ENCODE measurements at places on chromosomes 2 and 18.
A peak's percentile ranks its signal among the peaks of the same experiment; 100 is the strongest.

GRCh38 chr2:12867631-12868287 is 151.0 kb downstream of the TRIB2 start:
- H3K36me3 ChIP-seq, result no peaks in the 10 kb centered on the region
- no peak overlapping the region for H3K27ac ChIP-seq
- no peak overlapping the region for H3K4me3 ChIP-seq
- H3K27me3 ChIP-seq, result no peaks in the 10 kb centered on the region
- no peaks in the 10 kb centered on the region for H3K4me1 ChIP-seq

DNA sequence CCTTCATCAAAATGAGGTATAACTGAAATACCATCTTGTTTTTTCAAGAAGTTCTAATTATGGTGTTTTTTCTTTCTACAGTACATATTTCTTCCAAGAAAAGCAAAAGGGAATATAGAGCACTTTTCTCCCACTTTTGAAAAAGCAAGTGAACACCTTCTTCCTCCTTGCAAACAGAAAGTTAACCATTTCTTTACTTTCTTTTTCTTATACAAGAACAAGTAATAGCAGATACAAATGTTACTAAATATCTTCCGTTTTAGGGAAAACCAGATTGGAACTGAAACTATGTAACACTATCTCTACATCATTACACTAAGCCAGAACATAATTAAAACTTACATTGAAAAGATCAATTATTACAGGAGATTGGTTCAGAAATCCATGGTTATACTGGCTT is 44.0 kb downstream of the COBLL1 start:
- no peaks in the 10 kb centered on the region for H3K4me1 ChIP-seq
- H3K36me3 ChIP-seq, result no peaks in the 10 kb centered on the region
- H3K27me3 ChIP-seq, result no peaks in the 10 kb centered on the region
- no peak overlapping the region for H3K4me3 ChIP-seq
- no peak for DNase-seq

DNA sequence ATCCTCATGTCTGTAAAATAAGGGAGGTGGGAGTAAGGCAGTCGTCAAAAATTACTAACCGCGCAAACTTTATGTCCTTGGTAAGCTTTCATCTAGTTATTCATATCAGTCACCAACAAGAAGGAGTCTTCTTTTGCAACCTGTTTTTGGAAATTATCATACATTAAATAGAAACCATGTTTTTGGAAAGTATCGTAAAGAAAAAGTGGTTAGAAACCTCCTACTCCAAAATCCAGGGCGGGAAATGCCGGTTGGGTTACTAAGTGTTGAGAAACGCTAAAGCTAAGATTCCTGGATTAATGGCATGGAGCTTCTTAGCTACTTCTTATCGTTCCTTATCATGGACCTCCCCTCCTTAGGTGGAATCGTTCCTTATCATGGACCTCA is 778 bp downstream of the BBS5 start:
- DNase-seq, result no peak
- peak overlapping the region; percentile 75 for H3K4me3 ChIP-seq
- H3K27ac ChIP-seq, result peak overlapping the region; percentile 43

GRCh38 chr18:74625157-74625556 is 27.5 kb downstream of the ZNF407 start:
- H3K27me3 ChIP-seq, result no peaks in the 10 kb centered on the region
- DNase-seq, result no peak
- no peaks in the 10 kb centered on the region for H3K36me3 ChIP-seq
- H3K4me1 ChIP-seq, result no peaks in the 10 kb centered on the region

DNA sequence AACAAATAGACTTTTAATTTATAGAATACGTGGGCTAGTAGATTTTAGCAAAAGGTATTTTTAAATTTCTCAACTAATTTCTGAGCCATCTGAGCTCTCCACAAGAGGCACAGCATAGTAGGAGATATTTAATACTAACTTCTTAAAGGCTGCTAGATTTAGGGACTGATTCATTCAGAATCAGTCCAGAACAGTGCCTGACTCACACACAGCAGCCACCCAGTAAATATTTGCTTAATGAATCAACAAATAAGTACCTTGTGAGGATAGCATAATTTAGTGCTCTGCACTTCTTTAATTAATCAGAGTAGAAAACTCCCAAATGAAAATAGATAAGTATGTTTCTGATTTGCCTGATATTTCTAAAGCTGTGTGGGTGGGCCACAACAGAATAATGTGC is 35.6 kb upstream of the SYT4 start:
- H3K4me3 ChIP-seq, result no peak overlapping the region
- H3K27me3 ChIP-seq, result no peaks in the 10 kb centered on the region
- no peak for DNase-seq
- H3K36me3 ChIP-seq, result no peaks in the 10 kb centered on the region
- no peak overlapping the region for H3K27ac ChIP-seq
- H3K4me1 ChIP-seq, result no peaks in the 10 kb centered on the region

DNA sequence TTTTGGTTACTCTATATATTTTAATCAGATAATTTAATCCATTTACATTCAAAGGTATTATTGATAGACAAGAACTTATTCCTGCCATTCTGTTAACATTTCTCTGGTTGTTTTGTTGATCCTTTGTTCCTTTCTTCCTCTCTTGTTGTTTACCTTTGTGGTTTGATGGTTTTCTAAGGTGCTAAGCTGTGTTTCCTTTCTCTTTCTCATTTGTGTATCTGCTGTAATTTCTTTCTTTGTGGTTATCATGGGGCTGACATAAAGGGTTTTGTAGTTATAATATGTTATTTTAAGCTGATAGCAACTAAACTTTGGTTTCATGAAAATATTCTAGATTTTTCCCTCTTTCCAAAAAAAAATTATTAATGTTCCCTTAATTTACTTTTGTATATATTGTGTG is 179.2 kb downstream of the NDUFA10 start:
- H3K27ac ChIP-seq, result no peak overlapping the region
- H3K4me1 ChIP-seq, result peaks cover 7% of the 10 kb centered on the region
- DNase-seq, result no peak
- no peaks in the 10 kb centered on the region for H3K36me3 ChIP-seq
- H3K4me3 ChIP-seq, result no peak overlapping the region

DNA sequence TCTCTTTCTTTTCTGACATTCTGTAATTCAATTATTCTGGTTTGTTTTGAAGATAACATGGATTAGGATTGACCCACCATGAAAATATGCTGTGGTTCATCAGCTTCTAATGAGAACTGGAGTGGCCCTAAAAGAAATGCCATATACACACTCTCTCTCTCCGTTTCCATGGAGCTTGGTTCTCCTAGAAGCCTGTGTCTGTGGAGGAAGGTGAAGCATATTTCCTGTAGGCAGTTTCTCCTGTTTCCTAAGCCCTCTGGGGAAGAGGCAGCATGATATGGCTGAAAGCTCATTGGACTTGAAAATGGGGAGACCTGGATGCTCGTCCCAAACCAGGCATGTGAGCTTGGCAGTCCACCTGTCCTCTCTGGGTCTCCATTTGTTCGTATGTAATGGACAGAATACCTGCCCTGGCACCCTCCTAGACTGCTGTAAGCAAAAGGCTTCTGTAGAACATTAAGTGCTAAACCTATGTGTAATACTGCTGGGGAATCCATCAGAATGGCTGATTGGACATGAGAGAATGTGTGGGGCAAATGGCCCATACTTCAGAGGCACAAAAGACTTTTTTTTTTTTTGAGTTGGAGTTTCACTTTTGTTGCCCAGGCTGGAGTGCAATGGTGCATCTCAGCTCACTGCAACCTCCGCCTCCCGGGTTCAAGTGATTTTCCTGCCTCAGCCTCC is 75.3 kb upstream of the PPP1CB start:
- H3K4me3 ChIP-seq, result no peak overlapping the region
- DNase-seq, result no peak
- H3K27me3 ChIP-seq, result no peaks in the 10 kb centered on the region
- H3K27ac ChIP-seq, result no peak overlapping the region
- H3K36me3 ChIP-seq, result no peaks in the 10 kb centered on the region
- peaks cover 10% of the 10 kb centered on the region for H3K4me1 ChIP-seq

DNA sequence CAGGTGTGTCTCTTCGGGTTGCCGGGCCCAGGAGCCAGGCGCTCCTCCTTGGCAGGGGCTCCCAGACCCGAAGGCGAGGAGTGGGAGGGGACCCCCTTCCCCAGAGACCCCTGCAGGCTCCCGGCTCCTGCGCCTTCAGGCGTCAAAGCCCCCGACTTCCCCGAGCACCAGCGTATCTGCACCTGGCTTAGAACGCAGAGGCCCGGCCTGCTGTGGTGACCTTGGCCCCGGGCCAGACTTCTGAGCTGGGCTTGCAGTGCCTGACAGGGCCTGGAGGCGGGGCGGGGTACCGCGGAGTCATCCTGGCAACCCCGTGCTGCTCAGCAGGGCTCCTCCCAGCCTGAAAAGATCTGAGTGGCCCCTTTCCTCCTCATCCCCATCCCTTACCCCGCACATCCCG is 27.0 kb downstream of the SKA1 start:
- no peak overlapping the region for H3K4me3 ChIP-seq
- H3K27me3 ChIP-seq, result no peaks in the 10 kb centered on the region
- H3K36me3 ChIP-seq, result no peaks in the 10 kb centered on the region
- peak; percentile 49 for DNase-seq
- no peak overlapping the region for H3K27ac ChIP-seq

DNA sequence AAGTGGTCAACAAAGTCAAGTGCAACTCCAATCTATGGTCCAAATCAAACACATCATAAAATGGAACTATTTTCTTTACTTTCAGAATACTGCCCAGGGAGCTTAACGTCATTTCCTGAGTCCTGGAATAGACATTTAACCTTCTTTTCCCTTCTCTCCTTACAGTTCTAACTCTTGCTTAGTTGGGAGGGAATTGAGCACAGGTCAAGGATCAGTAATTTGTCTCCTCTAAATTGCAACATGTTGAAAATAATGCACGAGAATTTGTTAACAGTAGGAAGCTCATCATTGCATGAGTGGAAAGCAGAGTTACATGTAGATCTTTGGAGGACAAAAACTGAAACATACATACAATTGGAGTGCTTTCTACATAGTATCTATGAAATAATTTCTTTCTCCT is 87.7 kb downstream of the MEP1B start:
- no peaks in the 10 kb centered on the region for H3K36me3 ChIP-seq
- H3K4me3 ChIP-seq, result no peak overlapping the region
- H3K27me3 ChIP-seq, result no peaks in the 10 kb centered on the region
- H3K4me1 ChIP-seq, result no peaks in the 10 kb centered on the region
- DNase-seq, result no peak
- H3K27ac ChIP-seq, result no peak overlapping the region

All from CD8-positive, alpha-beta memory T cell (primary cell).